ENCODE measurements at places on chromosomes 2 and 18. TPM values are rescaled to one million over a fixed set of nuclear protein-coding genes. Genes with fewer than 3 reads are reported as not detected.

The CREG2 gene
- total RNA-seq: under 0.01 TPM

The SNED1 gene
- total RNA-seq: 36.2 TPM

The TANC1 gene
- 16.3 TPM for total RNA-seq

The TTN gene
- total RNA-seq: not detected

The SGPP2 gene
- not detected for total RNA-seq

The FAM110C gene
- total RNA-seq: not detected

The SCTR gene
- not detected for total RNA-seq

The TMEM198 gene
- total RNA-seq: 5.8 TPM

The EFEMP1 gene
- total RNA-seq: 1,498 TPM

GRCh38 chr2:68367953-68368653 is 3.0 kb downstream of the PLEK start:
- peak; percentile 10 for DNase-seq

DNA sequence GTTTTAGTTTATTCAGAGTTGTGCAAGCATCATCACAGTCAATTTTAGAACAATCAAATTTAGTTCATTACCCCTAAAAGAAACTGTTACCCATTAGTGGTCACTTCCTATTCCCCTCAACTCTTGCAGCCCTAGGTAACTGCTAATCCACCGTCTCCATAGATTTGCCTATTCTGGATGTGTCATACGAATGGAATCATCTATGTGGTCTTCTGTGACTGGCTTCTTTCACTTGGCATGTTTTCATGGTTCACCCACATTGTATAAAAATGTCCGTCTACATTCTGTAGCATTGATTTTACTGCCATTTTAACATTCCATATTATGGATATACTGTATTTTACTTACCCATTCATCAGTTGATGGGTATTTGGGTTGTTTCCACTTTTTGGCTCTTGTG is 5.3 kb upstream of the CEP68 start:
- DNase-seq: no peak

- DNase-seq: no peak
Observed at GRCh38 chr2:111924617-111925107, 26.3 kb downstream of the MERTK start.

- DNase-seq: no peak
Observed at GRCh38 chr18:26978812-26979341, 113.4 kb upstream of the AQP4 start.

DNA sequence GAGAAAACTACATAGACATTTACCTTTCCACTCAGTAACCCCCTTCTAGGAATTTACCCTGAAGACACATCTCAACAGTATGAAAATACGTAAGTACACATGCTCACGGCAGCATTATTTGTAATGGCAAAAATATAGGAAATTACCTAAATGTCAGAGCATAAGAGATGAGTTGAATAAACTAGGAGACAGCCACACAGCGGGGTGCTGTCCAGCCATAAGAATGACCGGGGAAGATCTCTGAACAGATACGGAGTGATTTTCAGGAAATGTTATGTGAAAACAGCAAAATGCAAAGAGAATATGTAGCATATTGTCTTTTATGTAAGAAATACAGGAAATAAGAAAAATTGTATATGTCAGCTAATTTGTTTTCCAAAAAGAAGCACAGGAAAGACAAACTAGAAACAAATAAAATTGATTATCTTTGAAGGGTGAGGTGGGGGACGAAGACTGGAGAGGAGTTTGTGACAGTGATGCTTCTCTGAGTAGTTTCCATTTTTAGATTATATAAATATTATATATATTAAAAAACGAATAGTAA is 195.4 kb downstream of the HAUS1 start:
- DNase-seq: no peak

- DNase-seq: peak; percentile 38
Observed at GRCh38 chr2:119760237-119760955, 674 bp downstream of the PTPN4 start.

GRCh38 chr2:233813236-233814055 is 35.3 kb downstream of the MROH2A start:
- no peak for DNase-seq

DNA sequence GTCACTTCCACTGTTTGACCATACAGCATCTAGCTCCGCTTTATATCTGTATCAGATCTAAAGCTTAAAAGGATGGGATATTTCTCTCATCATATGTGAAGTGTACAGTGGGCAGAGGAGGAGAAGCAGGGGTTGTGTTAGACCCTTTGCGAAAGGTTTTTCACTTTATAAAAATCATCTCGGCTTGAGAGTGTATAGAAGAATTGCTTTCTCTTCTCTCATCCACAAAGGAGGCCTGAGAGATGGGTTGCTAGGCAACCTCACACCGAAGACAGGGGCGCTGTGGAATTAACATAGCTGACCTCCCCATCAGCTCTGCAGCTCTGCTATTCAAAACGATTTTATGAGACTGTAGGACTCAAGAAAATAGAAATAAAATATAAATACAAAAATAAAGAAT is 70.2 kb upstream of the GALNT3 start:
- no peak for DNase-seq

DNA sequence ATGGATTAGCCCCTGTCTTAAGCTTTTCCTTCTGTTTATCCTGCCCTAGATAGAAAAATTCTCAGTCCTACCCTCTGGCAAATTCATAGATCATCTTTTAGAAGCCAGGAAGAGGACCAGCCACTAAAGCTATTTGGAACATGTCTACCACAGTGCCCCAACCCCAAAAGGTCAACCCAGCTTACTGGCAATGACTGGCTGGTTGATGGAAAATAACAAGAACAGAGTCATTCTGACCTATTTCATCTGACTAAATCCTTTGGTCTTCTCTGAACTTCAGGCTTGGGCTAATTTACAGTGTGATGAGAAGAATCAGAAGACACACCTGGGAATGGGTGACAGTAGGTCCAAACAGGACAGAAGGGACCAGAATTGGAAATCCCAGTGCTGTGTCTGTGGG is 227.3 kb upstream of the CCDC68 start:
- DNase-seq: no peak

DNA sequence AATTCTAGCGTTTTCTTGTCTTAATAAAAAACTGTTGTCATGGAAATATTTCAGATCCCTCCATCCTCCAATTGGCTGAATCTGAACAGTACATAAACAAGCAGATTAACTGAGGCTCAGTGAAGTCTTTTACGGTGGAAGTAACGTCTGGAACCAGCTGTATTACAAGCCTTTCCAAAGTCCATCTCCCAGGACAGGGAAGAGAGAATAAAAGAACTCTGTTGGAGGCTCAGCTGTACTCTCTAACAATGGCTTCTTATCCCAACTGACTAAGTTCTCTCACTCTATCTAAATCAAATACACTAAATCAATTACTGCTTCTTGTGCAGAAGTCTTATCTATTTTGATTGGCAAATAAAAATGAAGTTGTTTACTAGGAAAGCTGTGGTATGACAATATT is 19.9 kb upstream of the NEDD4L start:
- DNase-seq: no peak

GRCh38 chr2:196719110-196719872 is 79.8 kb downstream of the CCDC150 start:
- peak; percentile 95 for DNase-seq

DNA sequence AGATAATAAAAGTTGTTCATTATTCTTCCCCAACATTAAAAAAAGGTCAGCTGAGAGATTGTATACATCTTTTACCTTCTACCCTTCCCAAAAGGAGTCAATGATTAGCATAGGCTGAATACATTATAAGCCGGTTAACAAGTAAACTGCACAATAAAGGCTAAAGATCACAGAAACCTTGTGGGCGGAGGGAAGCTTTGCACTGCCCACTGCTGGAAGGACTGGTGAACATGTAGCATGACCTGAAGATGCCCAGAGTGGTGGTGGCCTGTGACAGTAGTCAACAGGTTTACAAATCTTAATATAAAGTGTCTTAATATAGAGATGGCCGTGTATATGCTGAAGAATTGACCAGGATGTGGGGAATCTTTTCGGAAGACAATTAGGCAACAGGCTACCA is 35.6 kb downstream of the ARL5A start:
- no peak for DNase-seq

DNA sequence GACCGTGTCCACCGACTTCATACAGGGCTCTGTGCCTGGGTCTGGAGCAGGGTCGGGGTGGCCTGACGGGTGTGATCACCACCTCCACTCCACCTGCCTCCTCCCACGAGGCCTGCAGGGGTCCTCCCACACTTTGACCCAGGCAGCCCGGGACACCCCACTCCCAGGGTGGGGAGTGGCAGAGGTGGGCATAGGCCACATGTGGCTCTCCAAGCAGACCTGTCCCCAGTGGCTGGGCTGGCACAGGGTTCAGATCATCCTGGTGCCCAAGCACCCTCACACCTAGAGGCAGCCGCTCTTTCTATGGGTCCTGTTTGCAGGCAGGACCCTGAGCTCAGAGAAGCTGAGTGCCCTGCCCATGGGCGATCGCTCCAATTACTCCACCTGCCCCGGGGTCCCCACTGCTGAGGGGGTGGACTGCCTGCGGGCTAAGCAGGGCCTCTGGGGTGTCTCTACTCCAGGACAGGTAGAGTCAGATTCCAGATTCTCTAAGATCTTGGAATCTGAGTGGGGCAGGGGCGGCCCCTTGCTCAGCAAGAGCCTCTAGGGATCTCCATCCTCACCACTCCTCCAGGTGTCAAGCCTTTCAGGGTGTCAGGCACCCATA is 1.4 kb downstream of the NEURL3 start:
- no peak for DNase-seq

- DNase-seq: no peak
Observed at GRCh38 chr18:9221661-9222060, 85.1 kb downstream of the ANKRD12 start.

GRCh38 chr2:237700512-237701032 is 73.2 kb downstream of the LRRFIP1 start:
- DNase-seq: peak; percentile 74

DNA sequence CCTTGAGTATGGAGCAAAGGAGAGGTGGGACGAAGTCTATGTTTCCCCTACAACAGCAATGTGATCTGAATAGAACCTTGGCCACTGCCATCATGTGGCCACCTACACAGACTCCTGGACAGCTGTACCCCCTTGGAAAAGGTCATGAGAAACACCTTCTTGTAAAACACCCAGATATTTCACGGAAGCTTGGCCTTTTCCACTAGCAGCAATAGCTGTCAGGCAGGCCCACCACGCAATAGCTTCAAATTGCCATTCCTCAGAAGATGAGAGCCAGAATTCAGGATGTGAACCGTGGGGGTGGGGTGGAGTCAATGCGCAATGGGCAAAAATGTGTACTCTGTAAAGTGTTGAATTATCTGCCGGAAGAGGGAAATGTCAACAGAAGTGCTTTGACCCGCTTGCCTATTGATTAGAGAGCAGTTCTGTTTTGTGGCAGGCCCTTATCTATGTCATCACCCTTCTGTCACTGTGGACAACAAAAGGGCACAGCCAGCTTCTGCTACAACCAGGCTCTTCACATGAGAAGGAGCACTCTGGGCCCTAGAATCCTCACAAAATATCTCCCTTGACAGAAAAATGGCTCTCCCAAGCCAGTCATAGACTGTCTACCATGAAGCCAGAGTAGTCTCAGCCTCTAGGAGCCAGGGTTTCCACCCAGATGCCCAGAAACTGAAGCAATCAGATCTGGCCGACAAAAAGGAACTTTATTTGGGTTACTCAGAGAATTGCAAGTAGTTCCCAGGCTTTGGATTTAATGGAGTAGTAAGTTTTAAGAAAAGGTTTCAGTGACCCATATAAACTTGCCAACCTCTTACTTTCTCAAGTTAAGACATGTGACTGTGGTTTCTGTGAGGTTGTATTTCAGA is 9.5 kb downstream of the INPP1 start:
- DNase-seq: peak; percentile 61

DNA sequence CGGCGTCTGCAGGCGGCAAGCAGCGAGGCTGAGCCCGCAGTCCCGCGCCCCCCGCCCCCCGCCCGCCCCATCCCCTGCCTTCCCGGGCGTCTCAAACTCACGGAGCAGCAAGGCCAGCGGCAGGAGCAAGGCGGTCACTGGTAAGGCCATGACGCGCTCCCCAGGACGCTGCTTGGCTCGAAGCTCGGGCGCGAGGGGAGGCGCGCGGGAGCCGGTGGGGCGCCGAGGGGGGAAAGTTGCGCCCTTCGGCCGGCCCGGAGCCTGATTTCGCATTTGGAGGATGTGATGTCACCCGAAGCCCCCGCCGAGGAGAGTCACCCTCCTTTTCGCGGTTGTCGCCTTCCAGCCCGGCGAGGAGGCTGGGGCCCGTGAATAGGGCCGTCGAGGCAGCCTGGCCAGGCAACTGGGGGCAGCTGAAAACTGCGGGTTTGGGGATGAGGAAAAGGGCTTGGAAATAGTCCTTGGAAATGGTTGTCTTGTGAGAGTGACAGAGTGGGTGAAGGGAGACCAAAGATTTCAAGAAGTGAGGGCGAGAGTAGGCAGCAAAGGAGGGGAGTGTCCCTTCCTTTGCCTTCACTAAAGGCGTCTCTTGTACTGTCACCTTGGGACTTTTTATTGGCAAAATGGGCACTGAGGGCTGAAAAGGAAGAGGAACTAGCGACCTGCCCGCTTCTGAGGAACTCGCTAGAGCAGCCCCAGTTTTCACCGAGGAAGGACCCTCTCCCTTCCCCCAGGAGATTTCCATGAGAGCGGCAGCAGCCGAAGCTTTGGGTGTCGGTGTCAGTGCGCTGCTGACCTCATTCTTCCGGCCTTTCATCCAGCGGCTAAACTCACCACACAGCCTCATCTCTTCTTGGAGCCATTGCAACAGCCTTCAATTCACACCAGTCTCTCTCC is at the start of gene CD8A:
CD8A (minus strand) TSS at position 238 of the 897 bp plus-strand sequence; CDS start at position 150, 88 bp downstream.
- DNase-seq: peak; percentile 58

DNA sequence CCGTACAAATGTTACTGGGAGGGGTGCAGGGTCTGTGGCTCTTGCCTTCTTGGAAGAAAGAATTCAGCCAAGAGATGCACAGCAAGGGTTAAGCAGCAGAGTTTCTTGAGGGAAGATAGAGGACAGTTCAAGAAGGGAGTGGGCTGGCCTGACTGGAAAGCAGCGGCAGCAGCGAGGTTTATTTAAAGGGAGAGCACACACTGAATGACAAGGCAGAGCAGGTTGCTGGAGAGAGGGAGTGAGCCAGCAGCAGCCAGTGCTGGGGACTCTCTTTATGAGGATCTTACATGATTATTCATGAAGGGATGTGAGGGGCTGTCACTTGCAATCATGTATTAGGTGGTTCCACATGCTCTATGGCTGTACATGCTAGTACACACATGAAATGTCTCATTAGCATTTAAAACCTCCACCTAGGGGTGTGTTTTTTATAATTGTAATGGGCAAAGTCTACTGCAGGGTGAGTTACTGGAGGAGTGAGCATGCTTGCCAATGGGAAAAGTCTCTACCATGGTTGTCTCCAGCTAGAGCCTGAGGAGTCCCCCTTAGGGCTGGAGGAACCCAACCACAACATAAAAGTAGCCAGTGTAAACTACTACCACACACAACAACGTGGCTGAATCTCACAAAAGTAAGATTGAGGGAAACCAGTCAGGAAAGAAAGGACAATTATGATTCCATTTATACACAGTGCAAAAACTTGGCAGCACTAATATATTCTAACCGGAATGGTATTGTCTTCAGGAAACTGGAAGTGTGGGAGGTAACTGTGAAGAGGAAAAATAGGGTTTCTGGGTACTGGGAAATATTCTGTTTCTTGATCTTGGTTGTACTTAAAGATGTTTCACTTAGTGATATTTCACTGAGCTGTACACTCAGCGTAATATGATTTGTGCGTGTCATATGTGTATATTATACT is 87.6 kb upstream of the FAM110C start:
- DNase-seq: no peak
